ENCODE measurements at places on chromosomes 3 and 15.

DNA sequence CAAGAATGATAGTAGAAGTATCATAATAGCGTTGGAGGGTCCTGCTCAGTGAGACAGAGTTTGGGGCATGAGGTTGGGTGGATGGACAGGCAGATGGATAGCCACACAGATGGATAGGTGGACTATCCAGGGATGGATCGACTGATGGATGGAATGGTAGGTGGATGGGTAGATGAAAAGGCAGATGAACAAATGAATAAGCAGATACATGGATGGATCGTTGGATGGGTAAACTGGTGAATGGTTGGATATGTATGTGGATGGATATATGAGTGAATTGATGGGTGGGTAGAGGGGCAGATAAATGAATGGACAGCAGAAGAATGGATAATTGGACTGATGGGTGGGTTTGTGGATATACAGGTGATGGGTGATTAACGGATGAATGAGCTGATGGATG lies 9.5 kb downstream of the CPNE9 start:
- DNase-seq = no peak

DNA sequence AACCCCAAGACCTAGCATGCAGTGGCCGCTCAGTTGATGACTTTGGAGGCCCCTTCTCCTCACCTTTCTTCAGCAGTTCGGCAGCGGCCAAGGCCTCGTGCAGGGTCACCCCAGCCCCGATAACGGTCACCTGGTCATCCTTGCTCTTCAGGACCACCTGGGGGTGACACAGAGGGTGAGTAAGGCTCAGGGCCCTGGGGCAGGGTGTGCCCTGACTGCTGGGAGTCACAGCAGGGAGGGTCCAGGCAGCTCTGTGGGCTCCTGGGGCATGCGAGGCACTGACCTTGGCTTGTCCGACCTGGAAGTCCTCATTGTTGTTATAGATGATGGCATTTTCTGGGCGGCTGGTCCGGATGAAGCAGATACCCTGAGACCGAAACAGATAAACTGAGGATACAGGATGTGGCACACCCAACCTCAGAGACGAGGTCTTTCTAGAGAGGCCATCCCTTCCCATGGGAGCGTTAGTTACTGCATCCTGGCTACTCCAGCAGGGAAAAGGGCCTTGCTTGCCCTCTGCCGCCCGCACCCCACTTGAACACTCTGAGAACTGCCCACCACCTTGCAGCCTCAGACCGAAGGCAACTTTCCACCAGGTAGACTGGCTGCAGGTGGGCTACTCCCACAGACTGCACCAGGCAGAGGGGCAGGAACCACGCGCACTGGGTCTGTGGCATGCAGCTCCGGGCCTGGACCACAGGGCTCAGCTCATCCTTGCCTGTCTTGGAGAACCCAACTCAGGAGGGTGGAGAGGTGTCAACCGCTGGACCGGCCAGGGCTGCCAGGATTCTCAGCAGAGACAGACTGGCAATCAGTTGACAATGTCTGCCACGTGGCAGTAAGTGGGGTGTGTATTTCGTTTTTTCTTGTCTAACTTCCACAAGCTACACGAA lies 27.6 kb downstream of the TKT start:
- no peak for DNase-seq

DNA sequence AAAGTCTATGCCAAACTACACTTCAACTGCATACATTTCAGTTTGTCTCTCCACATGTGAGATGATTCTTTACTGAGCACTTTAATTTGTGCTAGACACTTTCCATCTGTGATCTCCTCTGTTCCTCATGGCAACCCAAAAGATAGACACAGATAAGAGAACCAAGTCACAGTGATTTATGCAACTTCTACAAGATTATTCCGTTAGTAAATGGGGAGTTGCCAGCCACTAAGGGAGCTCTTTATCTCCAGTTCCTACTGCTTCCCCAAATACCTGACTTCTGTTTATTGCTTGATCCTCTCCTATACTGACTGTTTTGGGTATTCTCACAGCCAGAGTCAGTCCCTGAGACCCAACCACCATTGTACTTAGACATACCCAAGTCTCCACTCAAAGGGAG lies 24.1 kb upstream of the AKAP13 start:
- DNase-seq = no peak

- DNase-seq = no peak
Measured at GRCh38 chr3:138259126-138259525, 70.5 kb downstream of the NME9 start.

- DNase-seq = no peak
Measured at GRCh38 chr3:153752405-153753027, 368.7 kb upstream of the ARHGEF26 start.

- no peak for DNase-seq
Measured at GRCh38 chr3:71725271-71725991, at the start of gene EIF4E3. EIF4E3 (minus strand) TSS chr3:71725402; CDS start chr3:71725367, 35 bp downstream.

GRCh38 chr3:140416666-140417065 lies 261.2 kb upstream of the TRIM42 start:
- DNase-seq = no peak

DNA sequence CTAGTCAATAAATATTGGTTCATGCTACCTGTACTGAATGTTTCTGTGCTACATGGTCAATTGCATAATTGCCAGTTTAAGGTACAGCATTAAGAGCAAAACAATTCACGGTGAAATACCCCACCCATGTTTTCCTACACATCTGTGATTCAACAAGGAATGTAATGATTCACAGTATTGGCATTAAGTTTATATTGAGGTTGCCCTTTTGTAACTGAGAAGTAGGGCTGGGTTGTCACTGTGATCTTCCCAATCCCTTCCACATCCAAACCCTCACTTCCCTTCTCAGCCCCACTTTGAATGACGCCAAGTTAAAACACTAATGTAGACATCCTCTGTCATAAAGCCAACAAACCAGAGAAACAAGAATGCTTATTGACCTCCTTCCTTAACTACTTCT lies 112.0 kb upstream of the TJP1 start:
- DNase-seq = no peak

GRCh38 chr3:132262305-132262704 lies 54.9 kb upstream of the ACP3 start:
- DNase-seq = no peak

DNA sequence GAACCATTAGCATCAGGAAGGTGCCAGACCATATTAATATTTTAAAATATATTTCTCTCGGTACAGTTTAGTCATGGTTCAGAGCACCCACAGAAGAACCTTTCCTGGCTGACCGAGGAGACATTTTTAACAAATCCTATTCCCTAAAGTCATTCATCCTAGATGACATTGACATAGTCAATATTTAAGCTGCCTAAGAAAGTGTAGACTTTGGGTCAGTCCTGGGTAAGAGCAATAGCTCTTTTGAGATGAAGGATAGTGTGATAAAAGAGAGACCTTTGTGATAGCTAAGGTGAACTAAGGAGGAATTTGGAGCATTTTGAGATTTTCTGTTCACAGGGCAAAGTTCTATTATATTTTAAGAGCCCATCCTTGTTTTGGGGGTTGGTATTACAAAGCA lies 47.5 kb downstream of the ZNF609 start:
- no peak for DNase-seq

- DNase-seq = no peak
Measured at GRCh38 chr3:178147001-178147400, 389.2 kb upstream of the KCNMB2 start.

- DNase-seq = no peak
Measured at GRCh38 chr3:171266034-171266739, 194.0 kb downstream of the TNIK start.

DNA sequence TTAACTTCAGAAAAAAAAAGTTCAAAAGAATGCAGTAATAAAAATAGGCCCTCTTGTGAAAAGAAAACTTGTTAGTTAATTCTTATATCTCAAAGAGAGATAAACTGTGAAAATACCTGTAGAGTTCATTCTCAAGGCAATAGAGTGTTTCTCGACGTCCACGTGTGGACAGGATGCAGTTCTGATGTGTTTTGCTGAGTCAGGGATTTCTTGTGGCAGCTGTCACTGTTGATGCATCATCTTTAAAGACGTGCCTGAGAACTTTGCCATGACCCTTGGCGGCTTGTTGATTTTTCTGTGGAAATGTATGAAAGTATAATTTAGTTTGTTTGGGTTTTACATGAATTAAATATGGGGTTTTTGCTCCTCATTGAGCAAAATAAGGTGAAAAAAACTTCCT lies 702.2 kb downstream of the NLGN1 start:
- no peak for DNase-seq

- no peak for DNase-seq
Measured at GRCh38 chr3:154314152-154314551, 10.1 kb downstream of the DHX36 start.

GRCh38 chr15:73918784-73919183 lies 7.5 kb upstream of the LOXL1 start:
- DNase-seq = no peak

DNA sequence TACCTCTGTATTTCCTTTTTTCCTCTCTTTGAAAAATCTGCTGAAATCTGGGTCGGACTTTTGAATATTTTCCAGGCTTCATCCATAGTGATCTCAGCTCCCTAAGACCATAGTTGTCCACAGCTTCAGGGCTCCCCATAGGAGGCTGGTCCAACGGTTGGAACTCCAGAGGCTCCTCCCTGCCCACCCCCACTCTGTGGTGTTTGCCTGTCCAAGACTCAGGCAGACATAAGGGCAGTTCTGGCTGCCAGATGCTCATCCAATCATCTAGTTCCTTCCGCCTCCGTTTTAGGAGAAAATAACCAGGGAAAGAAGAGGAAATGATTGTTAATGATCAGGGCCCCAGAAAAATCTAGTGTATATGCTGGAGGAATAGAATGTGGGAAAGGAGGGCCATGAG lies 27.9 kb upstream of the PRTG start:
- no peak for DNase-seq

DNA sequence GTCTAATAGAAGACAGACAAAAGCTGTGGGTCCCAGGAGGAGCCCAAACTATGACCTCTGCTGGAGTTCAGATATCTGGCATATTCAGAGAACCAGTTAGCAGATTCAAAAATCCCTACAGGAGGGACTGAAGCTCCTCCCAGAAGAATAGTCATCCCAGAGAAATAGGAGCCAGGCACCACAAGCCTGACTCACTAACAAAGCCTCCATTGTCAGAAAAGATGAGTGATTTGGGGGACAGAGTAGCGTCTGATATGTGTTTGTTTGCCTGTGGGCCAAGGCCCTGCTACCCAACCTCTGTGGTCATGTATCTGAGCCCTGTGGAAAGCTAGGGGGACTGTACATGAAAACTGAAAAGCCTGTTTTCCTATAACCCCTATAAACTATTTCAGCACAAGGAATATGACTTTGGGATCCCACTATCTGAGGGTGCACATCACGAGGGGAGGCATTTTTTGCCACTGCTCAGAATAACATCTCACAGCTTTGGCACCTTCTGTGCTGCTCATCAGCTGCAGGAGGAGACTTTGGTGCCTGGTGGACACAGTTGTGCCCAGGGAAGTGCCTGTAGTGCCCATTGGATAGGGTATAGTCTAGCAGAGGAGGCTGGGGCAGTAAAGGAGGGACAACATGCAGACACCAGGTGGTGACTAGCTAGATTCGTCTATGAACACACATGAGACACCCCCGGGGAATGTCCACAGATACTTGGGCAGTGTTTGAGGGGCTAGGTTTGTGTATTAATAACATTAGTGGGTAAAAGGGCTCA lies 9.7 kb upstream of the LARP6 start:
- DNase-seq = no peak

- no peak for DNase-seq
Measured at GRCh38 chr3:10285272-10286132, 7.2 kb downstream of the GHRL start.

GRCh38 chr3:110900576-110900975 lies 171.0 kb upstream of the NECTIN3 start:
- no peak for DNase-seq

GRCh38 chr15:99558571-99558970 lies 7.2 kb upstream of the MEF2A start:
- DNase-seq = no peak

- DNase-seq = no peak
Measured at GRCh38 chr15:74901612-74902063, 5.0 kb downstream of the FAM219B start.

DNA sequence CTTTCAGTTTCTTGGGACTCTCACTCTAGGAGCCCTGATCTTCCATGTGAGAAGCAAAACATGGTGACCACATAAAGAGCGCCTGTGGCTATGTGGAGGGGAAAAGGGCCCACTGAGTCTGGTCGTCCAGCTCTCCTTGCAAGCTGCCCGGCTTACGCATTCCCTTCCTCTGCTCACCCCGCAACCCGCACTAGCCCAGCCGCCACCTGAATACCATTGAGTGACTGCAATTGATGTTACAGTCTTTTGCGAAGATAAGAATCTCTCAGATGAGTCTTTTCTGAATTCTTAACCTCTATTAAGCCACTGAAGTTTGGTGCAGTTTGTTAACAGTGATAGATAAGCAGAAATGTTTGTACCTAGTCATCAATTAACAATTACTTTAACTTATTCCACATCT lies 589.0 kb upstream of the DPPA4 start:
- no peak for DNase-seq

DNA sequence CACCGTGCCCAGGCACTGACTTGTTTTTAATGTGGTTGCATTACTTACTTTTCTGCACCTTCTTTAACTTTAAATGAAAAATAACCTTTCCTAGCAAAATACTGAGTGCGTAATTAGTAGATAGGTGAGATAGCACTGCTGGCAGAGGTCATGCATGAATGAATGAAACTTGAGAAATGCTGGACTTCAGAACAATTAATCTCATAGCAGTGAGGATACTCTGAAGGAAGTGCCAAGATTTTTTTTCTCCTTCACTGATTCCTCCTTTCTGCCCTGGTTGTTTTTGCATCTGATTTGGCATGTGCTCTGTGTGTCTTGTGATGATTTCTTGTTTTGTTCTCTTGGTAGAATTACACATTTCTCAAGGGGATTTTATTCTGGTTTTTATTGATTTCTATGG lies 378.9 kb downstream of the PTPRG start:
- DNase-seq = no peak

- no peak for DNase-seq
Measured at GRCh38 chr15:61841466-61841865, 218.8 kb downstream of the VPS13C start.

DNA sequence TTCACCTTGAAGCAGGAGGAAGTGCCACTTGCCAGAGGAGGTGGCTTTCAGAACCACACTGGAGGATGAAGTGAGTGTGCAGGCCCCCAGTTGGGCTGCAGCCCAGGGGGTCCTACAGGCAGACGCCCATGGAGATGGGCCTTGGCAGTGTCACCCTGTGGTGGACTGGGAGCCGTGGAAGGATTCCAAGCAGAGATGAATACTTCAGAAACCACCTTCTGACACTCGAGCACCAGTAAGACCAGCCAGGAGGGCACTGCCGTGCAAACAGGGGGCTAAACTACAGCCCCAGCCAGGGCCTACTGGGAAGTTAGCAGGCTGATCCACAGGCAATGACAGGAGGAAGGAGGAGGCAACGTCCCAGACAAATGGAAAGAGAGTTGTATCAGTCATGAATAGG lies 55.4 kb downstream of the VGLL4 start:
- no peak for DNase-seq

DNA sequence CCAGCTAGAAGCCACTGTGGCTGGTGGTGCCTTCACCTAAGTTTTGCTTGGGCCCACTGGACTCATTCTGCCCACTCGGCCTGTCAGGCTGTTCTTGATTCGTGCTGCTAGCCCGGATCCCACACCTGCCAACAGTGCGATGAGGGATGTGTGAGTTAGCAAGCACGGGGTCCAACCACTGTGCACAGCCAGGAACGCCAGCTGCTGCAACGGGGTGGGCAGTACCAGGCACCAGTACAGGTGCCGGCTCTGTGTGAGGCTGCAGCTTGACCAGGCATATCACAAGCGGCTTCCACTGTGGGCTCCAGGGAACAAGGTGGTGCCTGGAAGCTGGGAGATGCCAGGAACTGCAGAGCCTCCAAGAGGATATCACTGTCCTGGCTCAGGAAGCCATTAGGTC lies 481.2 kb downstream of the OTOL1 start:
- DNase-seq = no peak

Measured in suprapubic skin (tissue), 4 donors.